Ascending aorta (tissue), 2 donors: ENCODE measurements at places on chromosomes 3 and 15.

- no peaks in the 10 kb centered on the region for H3K4me1 ChIP-seq
- DNase-seq, result no peak
- no peaks in the 10 kb centered on the region for H3K36me3 ChIP-seq
- no peaks in the 10 kb centered on the region for H3K27me3 ChIP-seq
Observed at GRCh38 chr3:88985491-88985890, 121.9 kb upstream of the EPHA3 start.

DNA sequence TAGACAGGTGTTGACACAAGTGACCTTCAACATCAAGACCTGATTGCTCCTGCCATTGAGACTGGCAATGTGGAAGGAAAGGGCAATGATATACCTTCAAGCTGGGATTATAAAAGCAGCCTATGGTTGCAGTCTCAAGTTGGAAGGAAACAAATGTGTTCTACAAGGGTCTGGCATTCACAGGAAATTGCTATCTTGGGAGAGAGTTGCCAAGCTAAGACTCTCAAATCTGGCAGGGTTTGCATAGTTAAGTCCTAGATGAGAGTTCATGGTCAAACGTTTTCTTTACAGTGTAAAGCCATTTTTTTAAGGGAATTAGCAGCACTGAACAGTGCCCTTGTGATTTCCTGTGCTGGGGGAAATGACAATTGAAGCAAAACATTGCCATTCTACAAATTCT is 546.9 kb upstream of the CFAP20DC start:
- H3K4me1 ChIP-seq, result no peaks in the 10 kb centered on the region
- H3K27ac ChIP-seq, result no peak overlapping the region
- no peak for DNase-seq

DNA sequence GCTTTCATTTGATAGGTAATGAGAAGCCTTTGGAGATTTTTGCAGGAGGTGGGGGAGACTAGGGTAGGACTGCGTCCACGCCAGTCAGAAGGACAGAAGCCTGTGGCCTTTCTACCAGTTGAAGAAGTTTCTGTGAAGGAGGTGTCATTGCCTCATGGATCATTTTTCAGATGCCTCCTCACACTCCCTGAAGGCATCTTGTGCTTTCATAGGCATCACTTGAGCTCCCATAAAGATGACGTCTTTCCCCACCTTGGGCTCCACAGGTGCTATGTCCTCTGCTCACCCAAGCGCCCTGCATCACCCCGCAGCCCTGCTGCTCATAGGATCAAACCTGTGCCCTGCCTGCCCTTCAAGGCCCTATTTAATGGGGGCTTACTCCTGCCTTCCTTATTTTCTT is 7.5 kb upstream of the ITGA11 start:
- no peaks in the 10 kb centered on the region for H3K4me1 ChIP-seq
- H3K4me3 ChIP-seq, result no peak overlapping the region
- no peaks in the 10 kb centered on the region for H3K27me3 ChIP-seq
- no peaks in the 10 kb centered on the region for H3K36me3 ChIP-seq

GRCh38 chr3:128804811-128805155 is 74.6 kb upstream of the ACAD9 start:
- no peak overlapping the region for H3K4me3 ChIP-seq
- peaks cover 37% of the 10 kb centered on the region for H3K4me1 ChIP-seq
- no peaks in the 10 kb centered on the region for H3K27me3 ChIP-seq
- no peak for DNase-seq

DNA sequence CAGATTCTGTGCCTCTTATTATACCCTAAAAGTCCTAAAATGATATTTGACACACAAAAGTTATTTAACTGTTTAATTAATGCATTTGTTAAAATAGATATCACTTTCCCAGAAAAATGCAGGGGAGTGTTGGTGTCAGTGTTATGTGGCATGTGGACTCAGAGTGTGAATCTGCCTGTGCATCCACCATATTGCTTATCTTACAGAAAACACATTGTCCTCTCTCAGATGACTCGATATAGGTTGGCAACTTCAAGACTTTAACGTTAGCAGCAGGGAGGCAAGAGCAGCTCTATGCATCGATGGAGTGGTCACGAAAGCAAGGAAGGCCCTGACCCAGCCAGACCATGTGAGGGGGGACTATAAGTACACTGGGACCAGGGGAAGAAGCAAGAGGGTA is 165.4 kb upstream of the DCBLD2 start:
- H3K4me1 ChIP-seq, result no peaks in the 10 kb centered on the region
- H3K27me3 ChIP-seq, result no peaks in the 10 kb centered on the region
- H3K27ac ChIP-seq, result no peak overlapping the region
- H3K36me3 ChIP-seq, result no peaks in the 10 kb centered on the region

DNA sequence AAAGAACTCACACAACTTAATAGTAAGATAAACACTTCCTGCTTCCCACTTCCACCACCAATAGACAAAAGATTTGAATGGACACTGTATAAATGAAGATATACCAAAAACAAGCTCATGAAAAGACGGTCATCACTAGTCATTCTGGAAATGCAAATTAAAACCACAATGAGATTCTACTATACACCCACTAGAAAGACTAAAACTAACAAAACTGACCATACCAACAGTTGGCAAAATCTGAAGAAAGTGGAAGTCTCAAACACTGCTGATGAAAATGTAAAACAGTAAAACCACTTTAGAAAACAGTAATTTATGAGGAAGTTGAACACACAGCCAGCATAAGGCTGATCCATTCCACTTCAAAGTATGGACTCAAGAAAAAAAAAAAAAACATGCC is 35.6 kb upstream of the CD96 start:
- no peaks in the 10 kb centered on the region for H3K27me3 ChIP-seq
- no peak overlapping the region for H3K4me3 ChIP-seq
- H3K4me1 ChIP-seq, result no peaks in the 10 kb centered on the region
- no peaks in the 10 kb centered on the region for H3K36me3 ChIP-seq
- no peak overlapping the region for H3K27ac ChIP-seq

GRCh38 chr15:78685925-78686324 is 44.9 kb upstream of the CHRNB4 start:
- no peaks in the 10 kb centered on the region for H3K4me1 ChIP-seq
- no peaks in the 10 kb centered on the region for H3K27me3 ChIP-seq
- no peak for DNase-seq
- no peaks in the 10 kb centered on the region for H3K36me3 ChIP-seq
- no peak overlapping the region for H3K27ac ChIP-seq
- H3K4me3 ChIP-seq, result no peak overlapping the region

DNA sequence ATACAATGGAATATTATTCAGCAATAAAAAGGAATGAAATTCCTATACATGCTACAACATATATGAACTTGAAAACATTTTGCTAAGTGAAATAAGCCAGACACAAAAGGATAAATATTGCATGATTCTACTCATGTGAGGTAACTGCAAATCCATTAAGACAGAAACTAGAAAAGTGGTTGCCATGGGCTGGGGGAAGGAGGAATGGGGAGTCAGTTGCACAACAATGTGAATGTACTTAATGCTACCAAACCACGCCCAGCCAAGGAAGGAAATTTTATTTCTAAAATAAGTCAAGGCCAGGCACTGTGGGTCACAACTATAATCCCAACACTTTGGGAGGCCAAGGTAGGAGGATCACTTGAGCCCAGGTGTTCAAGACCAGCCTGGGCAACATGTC is 9.8 kb upstream of the GMPPB start:
- no peaks in the 10 kb centered on the region for H3K27me3 ChIP-seq
- peaks cover 72% of the 10 kb centered on the region for H3K36me3 ChIP-seq
- no peak for DNase-seq
- no peak overlapping the region for H3K27ac ChIP-seq
- H3K4me1 ChIP-seq, result no peaks in the 10 kb centered on the region

GRCh38 chr3:111882799-111883198 is 23.7 kb downstream of the PHLDB2 start:
- H3K27me3 ChIP-seq, result no peaks in the 10 kb centered on the region
- peak overlapping the region; percentile 14 for H3K27ac ChIP-seq
- DNase-seq, result no peak
- H3K4me3 ChIP-seq, result no peak overlapping the region

- H3K4me1 ChIP-seq, result no peaks in the 10 kb centered on the region
- H3K27ac ChIP-seq, result no peak overlapping the region
- H3K36me3 ChIP-seq, result no peaks in the 10 kb centered on the region
- DNase-seq, result no peak
- H3K4me3 ChIP-seq, result no peak overlapping the region
- H3K27me3 ChIP-seq, result no peaks in the 10 kb centered on the region
Observed at GRCh38 chr3:181134873-181135272, 145.3 kb upstream of the DNAJC19 start.

- no peak for DNase-seq
- no peak overlapping the region for H3K27ac ChIP-seq
- H3K27me3 ChIP-seq, result no peaks in the 10 kb centered on the region
- H3K36me3 ChIP-seq, result no peaks in the 10 kb centered on the region
Observed at GRCh38 chr3:32691847-32692246, 6.9 kb downstream of the CNOT10 start.

DNA sequence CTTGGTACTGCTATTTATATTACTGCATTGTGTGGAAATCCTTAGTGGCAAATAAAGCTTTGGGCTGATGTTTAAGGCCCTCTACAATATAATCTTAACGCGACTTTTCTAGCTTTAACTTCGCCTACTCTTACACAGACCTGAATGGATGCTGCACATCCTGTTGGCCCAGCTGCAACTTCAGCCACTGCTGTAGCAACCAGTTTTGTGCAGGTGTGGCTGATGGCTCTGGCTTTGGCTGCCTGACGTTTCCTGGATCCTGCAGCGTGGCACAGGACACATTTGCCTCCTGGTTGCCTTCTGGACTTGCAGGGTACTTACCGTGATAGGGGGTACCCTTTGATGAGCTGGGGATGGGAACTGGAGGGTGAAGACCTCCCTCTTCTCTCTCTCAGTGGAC is 20.2 kb upstream of the ERICH6 start:
- H3K27me3 ChIP-seq, result no peaks in the 10 kb centered on the region
- no peak overlapping the region for H3K4me3 ChIP-seq
- DNase-seq, result no peak
- no peak overlapping the region for H3K27ac ChIP-seq
- H3K36me3 ChIP-seq, result no peaks in the 10 kb centered on the region

GRCh38 chr3:114879059-114880031 is 267.7 kb downstream of the ZBTB20 start:
- no peak overlapping the region for H3K4me3 ChIP-seq
- peaks cover 4% of the 10 kb centered on the region for H3K4me1 ChIP-seq
- no peak for DNase-seq

- no peak for DNase-seq
- H3K4me1 ChIP-seq, result no peaks in the 10 kb centered on the region
- H3K36me3 ChIP-seq, result no peaks in the 10 kb centered on the region
- no peak overlapping the region for H3K4me3 ChIP-seq
- no peak overlapping the region for H3K27ac ChIP-seq
Observed at GRCh38 chr3:122784436-122784835, 9.2 kb downstream of the HSPBAP1 start.

- H3K4me1 ChIP-seq, result peaks cover 20% of the 10 kb centered on the region
- no peak overlapping the region for H3K27ac ChIP-seq
- no peaks in the 10 kb centered on the region for H3K27me3 ChIP-seq
- H3K36me3 ChIP-seq, result no peaks in the 10 kb centered on the region
Observed at GRCh38 chr3:73475175-73475574, 149.6 kb downstream of the PDZRN3 start.

- H3K36me3 ChIP-seq, result no peaks in the 10 kb centered on the region
- peak overlapping the region; percentile 50 for H3K27ac ChIP-seq
- no peak overlapping the region for H3K4me3 ChIP-seq
- no peaks in the 10 kb centered on the region for H3K27me3 ChIP-seq
- no peak for DNase-seq
Observed at GRCh38 chr3:93843981-93844380, 129.7 kb downstream of the PROS1 start.
